ENCODE measurements at places on chromosomes 2 and 18. TPM values are rescaled to one million over a fixed set of nuclear protein-coding genes. Genes with fewer than 3 reads are reported as not detected.

- no peak for DNase-seq
Measured at GRCh38 chr2:28697602-28698149, 54.0 kb upstream of the PPP1CB start.

DNA sequence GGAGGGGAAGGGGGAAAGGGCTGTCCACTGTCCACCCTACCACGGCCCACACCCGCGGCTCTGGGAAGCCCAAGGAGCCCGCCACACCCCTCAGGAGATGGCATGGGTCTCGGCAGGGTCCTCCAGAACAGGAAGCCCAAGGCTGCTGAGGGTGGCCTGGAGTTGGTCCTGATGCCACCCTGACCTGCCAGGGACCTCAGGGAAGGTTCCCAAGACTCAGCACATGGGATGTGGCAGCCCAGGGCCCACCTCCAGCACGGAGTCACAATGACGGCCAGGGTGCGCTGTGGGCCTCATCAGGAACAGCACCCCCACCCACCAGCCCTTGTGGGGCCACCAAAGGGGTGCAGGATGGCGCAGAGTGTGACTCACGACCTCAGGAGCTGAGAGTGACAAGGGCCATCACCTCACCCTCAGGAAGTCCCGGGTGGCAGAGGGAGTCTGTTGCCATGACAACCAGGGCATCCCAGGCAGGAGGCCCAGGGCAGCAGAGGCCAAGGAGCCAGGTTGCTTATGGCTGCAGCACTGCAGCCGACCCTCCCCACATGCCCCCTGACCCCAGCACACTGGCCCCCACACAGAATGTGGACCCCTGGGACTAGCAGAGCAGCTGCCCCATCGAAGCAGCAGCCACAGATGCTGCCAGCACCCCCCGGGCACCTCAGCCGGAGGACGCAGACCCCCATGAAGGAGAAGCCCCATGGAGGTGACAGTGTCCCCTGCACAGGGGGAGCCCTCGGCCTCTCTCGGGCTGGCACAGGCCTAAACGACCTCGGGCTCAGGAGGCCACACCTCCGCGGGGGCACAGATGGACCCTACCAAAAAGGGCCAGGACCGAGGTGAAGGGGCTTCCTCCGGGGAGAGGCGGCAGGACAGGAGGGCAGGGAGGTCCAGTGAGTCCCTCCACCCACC, 34.3 kb downstream of the KIF1A start:
- DNase-seq = no peak

DNA sequence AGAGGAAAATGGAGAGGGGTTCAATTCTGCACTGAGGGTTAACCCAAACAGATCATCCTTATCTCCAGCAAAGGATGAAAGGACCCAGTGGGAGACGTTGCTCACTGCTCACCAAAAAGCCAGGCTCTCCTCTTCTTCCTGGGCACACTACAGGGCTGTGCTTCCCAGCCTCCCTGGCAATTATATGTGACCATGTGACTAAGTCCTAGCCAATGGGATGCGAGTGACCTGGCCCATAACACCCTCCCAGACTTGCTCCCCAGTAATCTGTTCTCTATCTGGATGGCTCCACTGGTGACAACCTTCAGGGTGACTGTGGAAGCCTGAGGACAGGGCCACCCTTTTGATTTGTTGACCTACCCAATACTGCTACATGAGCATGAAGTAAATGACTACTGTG, 10.9 kb upstream of the PRKCE start:
- no peak for DNase-seq

DNA sequence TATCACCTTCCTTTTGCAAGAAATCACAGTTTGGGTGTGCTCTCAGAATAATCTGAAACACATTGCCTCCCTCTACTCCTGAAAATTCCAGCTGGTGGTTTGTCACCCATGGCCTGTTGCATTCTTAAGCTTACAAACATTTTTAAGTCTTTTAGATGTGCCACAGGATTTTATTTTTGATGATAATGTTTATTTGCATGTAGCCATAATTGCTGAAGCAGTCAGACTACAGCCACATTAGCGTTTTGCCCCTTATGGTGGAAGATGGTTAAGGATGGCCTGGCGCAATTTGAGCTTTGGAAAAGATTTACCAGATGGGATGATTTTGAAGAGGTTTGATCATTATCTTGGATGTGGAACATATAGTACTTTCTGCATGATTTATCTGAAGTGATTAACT, 439.5 kb downstream of the MEIS1 start:
- no peak for DNase-seq

DNA sequence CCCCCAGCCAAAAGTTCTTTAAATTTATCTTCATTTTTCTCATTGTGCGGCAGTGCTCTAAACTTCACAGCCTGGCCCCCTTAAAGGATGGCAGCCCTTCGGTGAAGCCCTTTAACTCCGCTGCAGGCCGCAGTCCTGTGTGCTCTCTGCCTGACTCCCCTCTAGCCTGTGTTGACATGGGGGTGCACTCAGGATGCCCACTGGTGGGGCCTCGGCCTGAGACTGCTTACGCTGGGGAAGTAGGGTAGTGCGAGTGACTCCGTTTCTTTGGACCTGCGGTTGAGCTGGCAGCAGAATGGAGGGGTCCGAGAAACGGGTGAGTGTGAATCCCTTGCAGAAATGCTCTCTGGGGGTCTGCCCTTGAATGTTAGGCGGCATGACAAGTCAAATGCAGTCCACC, 5.6 kb downstream of the RAB12 start:
- no peak for DNase-seq

- DNase-seq = no peak
Measured at GRCh38 chr2:221731432-221732145, 159.5 kb upstream of the EPHA4 start.

DNA sequence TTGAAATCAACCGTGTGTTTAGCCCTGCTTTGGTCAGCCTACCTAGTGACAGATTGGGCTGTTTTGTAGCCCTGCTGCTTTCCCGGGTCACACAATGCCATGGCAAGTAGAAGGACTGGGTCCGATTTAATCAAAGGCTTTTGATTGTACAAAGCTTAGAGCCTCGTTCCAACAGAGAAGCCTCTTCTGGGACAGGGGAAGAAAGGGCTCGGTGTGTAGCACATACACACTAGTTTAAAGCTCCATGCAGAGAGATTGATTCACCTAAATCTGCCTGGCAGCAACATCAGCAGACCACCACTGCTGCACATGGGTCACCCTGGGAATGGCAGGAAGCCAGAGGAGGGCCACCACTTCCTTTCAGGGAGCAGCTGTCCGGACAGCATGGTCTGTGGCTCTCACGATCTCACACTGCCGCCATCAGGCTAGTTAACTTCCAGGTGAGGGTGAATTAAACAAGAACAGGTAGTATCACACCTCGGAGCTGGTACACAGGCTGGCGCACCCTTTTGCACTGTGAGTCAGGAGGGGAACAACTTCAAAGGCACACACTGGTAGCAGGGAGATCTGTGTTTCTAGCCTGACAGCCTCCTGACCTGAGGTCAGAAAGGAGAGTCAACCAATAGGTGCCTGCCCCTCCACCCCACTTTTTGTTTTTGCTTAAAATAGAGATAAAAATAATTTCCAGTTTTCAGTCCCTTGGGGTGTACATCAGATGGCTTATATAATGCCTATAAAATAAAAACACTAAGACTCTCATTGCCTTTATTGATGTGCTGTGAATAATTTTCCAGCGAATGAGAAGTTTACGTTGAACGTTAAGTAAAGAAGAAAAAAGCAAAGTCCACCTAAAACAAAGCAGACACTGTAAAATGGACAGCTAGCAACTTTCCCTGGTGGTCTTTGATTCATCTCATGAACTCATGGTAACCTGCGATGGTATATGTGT, 108.5 kb downstream of the CDCA7 start:
- DNase-seq = no peak

DNA sequence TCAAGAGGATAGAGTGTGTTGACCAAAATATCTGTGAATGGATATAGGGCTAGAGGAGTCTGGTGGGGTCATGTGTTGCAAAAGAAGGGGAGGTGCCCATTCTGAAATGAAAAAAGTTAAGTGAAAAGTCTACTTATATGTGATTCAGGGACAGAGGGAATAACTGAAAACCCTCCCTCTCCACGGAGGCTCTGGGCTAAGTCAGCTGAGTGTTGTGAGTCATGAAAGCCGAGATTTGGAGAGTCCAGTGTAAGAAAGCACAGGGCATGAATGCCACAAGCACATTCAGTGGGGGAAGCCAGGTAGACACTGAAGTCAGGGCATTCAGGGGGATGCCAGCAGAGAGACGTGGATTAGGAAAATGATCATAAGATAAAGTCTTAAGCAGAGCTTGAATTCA, 871.9 kb downstream of the TSN start:
- DNase-seq = no peak

- no peak for DNase-seq
Measured at GRCh38 chr18:56532176-56532840, 106.1 kb downstream of the TXNL1 start.

DNA sequence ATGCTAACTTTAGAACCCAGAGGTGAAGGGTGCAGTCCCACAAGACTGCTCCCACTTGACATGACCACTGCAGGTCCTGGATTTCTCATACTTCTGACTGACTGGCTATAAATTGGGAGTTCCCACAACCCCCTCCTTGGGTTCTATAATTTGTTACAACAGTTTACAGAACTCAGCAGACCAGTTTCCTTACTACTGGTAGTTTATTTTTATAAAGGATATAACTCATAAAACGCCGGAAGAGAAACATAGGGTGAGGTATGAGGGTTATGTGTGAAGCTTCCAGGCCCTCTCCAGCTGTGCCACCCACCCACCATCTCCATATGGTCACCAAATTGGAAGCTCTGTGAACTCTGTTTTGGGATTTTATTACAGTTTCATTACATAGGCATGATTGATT, 839.6 kb downstream of the TSN start:
- no peak for DNase-seq

GRCh38 chr18:51623653-51624052, 426.2 kb upstream of the MEX3C start:
- no peak for DNase-seq

- DNase-seq = no peak
Measured at GRCh38 chr2:231597627-231598026, 5.0 kb downstream of the TEX44 start.

- no peak for DNase-seq
Measured at GRCh38 chr2:224982910-224983711, 59.2 kb downstream of the DOCK10 start.

- no peak for DNase-seq
Measured at GRCh38 chr2:9095690-9096089, 92.2 kb upstream of the MBOAT2 start.

DNA sequence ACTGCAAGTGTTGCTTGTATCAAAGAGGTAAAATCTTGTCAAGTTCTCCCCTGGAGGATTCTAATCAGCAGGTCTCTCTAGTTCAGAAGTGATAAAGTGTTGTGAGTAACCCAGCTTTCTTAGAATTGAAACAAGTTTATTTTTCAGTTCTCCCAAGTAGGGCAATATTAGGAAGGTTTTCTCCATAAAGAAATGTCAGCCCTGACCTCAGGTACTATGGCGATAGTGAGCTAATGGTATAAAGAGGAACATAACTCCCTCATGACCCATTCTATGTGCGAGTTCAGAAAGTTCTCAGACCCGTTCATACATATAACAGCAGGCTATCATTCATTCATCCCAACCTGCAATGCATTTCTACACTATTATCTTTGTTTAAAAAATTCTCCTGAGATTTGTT, 421.1 kb upstream of the SETBP1 start:
- no peak for DNase-seq

- no peak for DNase-seq
Measured at GRCh38 chr18:42480441-42480840, 525.4 kb downstream of the PIK3C3 start.

DNA sequence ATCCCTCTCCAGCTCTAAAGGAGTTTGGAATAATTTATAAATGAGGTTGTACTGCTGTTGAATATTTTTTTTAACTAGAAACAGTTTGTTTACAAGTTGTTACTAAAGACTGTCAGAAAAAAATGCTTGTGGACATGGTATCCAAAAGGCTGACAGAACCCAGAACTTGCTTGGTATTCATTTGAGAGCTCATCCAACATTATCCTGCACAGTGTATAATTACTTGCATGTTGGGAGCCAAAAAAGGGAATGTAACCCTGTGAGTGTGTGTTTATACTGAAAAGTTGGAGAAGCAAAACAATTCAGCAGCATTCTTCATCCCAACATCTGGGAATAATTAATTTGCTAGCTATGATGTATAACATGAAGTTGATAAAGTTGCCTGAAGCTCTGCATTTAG, 42.1 kb upstream of the EHBP1 start:
- no peak for DNase-seq

DNA sequence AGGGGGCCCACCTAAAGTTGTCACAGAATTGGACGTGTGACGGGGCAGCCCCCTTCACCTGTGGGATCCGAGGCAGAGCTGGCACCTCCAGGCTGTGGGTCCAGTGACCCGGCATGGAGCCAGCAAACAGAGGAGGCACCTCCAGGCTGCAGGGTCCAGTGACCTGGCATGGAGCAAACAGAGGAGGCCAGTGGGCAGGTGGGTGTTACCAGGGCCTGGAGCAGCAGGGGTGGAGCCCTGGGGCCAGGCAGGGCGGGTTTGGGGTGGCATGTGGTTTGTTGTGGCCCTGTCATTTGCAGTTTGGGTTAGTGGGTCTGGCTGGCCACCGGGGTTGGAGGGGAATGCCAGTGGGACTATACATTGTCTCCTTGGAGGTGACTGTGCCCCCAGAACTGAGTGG, 68.2 kb downstream of the HPCAL1 start:
- DNase-seq = no peak

DNA sequence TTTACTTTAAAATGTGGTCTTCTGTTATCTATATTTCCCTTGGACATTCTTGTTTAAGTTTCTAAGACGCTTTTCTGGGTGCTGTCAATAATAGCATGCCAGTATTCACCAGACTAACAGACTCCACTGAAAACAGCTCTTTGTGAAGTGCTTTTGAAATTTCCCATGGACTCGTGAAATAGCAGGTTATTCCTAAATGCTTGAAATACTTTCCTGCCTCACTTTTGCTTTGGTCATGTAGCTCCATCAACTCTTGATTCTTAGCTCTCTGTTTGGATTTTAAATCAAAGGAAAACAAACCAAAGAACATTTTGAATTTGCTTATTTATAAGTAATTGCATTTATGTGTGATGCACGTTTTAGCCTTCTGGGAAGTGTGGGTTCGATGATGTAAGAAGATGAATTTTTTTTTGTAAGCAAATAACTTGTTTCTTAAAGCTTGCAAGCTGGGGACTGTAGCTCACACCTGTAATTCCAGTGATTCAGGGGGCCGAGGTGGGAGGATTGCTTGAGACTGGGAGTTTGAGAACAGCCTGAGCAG, 147.8 kb downstream of the WDSUB1 start:
- DNase-seq = no peak

DNA sequence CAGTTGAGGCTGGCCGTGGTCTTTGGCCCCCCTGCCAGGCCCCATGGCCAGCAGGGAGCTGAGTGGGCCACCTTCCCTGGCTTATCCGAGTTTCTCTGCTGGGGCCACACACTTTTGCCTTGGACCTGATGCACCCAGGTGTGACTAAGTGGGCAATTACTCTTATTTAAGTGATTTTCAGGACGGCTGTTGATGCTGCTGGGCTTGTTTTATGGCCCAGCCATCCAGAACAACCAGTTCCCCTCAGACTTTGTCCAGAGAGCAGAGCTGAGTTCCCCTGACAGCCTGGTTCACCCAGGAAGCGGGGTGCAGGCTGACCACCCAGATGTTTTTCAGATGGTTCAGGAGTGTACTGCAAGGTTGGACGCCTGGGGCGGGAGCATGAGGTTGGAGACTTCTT, 68.8 kb downstream of the GLI2 start:
- DNase-seq = no peak

Gene MAPRE3
- total RNA-seq = 63.6 TPM

Gene DNER
- 17.7 TPM for total RNA-seq

Gene TEKT4
- total RNA-seq = not detected

Gene ARHGAP28
- 1.8 TPM for total RNA-seq

Gene AKAIN1
- not detected for total RNA-seq

Gene ABCG8
- total RNA-seq = not detected

Gene TUBA3E
- not detected for total RNA-seq

Data from lower leg skin (tissue), 4 donors.